ENCODE measurements at places on chromosomes 13 and 19.

DNA sequence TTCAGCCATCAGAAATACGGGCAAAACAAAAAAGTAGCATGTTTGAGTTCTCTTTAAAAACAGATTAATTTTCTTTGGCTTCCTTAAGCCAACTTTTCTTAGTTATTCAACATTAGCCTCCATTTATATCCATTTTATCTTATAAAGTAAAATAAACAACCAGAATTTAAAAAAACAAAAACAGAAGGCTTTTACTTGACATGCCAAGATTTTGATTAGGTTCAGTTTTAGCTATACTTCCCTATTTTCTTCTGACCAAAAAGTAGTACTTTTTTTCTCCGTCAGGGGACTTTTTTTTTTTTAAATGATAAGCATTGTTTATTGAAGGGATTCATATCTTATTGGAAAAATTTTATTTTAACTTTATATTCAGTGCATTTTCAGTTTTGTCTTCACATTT, 18.1 kb downstream of the RNASEH2B start:
- no peak for DNase-seq

GRCh38 chr13:101757446-101758039, 305.1 kb downstream of the ITGBL1 start:
- DNase-seq = no peak

DNA sequence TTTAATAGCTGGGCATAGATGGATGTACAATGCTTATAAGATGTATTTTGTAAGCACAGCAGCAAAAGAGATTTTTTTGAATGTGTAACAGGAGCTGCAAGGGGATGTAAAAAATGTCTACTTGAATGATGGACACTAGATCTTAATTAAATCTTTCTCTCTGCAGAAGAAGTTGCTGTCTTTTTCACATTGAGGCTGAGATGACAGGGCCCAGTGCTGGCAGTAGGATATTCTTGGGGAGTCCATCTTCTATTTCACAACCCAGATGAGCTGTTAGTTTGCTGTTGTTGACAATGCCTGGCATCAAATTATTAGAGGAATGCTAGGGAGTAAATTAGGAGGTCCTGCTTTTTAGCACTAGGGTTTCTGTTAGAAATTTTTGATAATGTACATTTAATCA, 698.7 kb downstream of the SLITRK5 start:
- DNase-seq = no peak

GRCh38 chr13:31441800-31442510, 242.2 kb downstream of the B3GLCT start:
- DNase-seq = no peak

DNA sequence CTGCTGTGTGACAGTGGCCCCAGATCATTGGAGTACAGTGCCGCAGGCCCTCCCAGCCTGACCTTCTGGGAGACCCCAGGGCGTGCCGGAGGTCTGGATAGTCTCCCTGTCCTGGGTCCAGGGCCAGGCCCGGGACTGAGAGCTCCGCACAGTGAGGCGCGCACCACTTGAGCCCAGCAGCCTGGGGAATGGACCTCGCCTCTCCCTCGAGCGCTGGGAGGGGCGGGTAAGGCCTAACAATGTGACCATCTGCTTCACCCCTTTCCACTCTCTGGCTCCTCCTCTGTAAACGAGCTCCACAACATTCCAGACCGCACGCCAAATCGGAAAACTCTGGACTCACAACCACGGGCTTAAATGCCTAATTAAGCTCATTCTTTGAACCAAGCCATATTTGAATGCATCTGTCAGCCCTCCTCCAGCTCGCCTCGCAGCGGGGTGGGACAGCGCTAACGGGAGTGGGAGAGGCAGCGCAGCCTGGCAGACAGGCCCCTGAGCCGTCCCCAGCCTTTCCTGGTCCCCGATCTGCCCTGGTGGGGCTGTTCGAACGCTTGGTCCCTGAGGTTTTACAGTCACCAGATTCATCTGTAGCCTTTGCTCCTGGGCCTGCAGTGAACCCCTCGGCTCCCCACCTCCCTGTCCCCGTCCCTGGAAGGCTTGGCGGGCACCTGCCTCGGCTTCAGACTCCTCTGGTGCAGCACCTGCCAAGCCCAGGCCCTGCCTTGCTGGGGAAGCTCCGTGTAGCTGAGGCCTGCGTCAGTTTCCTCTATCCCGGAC, 120.7 kb upstream of the VSTM2B start:
- DNase-seq = no peak

- DNase-seq = no peak
These were observed 328.7 kb upstream of the EDNRB start for GRCh38 chr13:78247362-78247761.

- DNase-seq = no peak
These were observed 22.6 kb upstream of the SLAIN1 start for GRCh38 chr13:77674852-77675251.

DNA sequence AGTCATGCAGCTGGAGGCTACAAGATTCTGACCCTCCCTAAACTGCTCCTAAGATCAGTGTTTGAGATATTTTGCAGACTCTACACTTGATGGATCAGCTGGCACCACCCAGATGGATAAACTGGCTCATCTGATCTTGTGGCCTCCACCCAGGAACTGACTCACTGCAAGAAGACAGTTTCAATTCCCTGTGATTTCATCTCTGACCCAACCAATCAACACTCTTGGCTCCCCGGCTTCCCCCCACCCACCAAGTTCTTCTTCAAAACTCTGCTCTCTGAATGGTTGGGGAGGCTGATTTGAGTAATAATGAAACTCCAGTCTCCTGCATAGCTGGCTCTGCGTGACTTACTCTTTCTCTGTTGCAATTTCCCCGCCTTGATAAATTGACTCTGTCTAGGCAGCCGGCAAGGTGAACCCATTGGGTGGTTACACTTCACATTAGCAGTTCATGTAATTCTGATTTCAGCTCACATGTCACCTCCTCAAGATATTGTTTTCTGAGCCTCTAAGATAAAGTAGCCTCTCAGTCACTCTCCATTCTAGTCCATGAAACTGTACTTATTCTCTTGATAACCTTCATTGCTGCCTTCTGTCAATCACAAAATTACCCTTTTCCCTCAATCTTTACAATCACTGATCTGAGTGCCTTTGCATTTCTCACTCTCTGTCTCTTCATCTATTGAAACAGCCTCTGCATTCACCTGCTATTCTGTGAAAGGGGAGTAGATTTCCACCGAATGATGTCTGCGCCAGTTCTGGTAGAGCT, 9.9 kb upstream of the FPR3 start:
- peak; percentile 50 for DNase-seq

DNA sequence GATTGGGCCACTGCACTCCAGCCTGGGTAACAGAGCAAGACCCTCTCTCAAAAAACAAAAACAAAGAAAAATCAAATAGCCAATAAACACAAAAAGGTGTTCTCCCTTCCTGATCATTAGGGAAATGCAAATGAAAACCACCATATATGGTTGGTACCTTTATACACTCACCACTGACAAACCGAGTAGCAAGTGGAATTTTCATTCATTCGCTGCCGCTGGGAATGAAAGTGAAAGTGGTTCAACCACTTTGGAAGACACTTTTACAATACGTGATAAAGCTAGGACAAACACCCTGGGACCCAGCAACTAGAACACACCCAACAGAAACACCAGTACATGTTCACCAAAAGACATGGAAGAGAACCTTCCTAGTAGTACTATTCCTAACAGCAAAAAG, 21.0 kb downstream of the GRIK5 start:
- no peak for DNase-seq

DNA sequence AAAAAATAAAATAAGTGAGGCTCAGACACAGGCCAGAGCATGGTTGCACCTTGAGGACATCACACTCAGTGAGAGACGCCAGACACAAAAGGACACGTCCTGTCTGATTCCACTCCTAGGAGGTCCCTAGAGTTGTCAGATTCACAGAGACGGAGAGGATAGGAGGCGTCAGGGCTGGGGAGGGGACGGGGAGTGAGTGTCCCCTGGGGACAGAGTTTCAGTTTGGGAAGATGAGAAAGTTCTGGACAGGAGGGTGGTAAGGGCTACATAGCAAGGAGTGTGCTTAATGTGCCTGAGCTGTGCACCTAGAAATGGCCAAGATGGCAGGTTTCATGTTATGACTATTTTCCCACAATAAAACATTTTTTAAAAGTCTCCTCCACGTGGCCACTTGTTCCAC, 2.2 kb upstream of the GRIN3B start:
- no peak for DNase-seq

DNA sequence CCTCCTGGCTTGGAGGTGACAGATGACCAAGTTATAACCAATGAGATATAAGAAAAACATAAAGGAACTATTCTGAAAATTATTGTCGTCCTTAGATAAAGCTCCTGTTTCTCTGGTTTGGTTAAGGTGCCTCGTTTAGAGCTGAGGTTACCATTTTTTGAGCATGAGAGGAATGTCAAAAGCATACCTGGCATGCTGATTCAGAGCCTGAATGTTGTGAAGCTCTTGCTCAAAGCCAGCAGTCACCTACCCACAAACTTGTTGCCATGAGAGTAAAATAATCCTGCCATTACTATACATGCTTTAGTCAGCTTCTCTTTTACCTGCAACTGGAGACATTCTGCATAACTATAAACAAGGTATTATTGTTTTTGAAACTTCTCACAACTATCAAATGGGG, 1116.2 kb downstream of the DIAPH3 start:
- DNase-seq = no peak

- DNase-seq = no peak
These were observed 14.1 kb downstream of the EFNA2 start for GRCh38 chr19:1299801-1300200.

- no peak for DNase-seq
These were observed 47.9 kb upstream of the SIAH3 start for GRCh38 chr13:45899406-45899805.

DNA sequence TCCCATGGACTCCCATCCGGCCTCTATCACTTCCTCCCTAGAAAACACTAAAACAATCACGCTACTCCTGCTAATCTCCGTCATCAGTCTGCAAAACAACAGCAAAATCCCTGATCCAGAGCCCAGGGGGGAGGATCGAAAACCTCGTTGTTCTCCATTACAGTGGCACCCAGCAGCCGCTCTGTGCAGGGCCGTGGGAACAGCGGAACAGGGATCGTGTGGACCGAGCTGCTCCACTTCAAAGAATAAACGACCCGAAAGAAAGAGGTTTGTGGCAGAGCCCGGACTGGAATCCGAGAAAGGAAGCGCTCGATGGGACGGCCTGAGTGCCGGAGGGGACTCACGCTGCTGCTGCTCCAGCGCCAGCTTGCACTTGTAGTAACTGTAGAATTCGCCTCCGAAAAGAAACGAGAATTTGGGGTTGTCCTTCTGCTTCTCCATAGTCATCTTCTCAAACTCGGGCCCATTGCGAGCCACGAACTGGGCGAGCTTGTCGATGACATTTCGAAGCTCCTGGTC, 652 bp downstream of the CHERP start:
- no peak for DNase-seq
